ENCODE measurements at places on chromosomes 6 and 20. TPM values are rescaled to one million over a fixed set of nuclear protein-coding genes. Genes with fewer than 3 reads are reported as not detected.

DNA sequence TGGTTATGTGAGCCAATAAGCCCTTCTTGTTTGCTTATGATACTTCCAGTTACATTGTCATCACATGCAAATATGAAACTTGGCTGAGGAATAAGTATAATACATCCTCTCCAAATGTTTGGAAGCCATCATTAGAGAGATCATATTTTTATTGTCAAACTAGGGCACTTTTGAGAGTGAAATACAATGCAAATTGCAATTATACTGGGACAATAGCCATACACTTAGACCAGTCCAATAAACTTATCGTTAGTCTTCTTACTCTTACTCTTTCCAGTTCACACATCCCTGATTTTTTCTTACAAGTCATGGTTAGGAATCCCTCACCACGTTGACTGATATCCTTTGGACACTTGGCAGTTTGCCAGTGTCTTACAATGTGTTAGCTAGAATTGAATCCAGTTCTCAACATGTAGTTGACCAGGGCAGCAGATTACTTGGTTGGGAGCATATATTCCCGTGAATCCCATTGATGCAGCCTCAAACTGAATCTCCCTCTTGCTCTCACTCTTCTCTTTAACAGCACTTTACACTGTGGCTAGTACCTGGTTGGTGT is 519.7 kb upstream of the ID4 start:
- no peak for DNase-seq

- no peak for DNase-seq
Observed at GRCh38 chr6:29653452-29654038, 3.3 kb upstream of the MOG start.

GRCh38 chr6:63584125-63584514 is 11.8 kb downstream of the LOC128125822 start:
- DNase-seq: no peak

The PHACTR3 gene
- total RNA-seq: 2.1 TPM

The HUS1B gene
- total RNA-seq: 0.93 TPM
